ENCODE measurements at places on chromosomes 4 and X.

GRCh38 chr4:10803713-10804343 is 119.3 kb upstream of the CLNK start:
- DNase-seq = no peak

DNA sequence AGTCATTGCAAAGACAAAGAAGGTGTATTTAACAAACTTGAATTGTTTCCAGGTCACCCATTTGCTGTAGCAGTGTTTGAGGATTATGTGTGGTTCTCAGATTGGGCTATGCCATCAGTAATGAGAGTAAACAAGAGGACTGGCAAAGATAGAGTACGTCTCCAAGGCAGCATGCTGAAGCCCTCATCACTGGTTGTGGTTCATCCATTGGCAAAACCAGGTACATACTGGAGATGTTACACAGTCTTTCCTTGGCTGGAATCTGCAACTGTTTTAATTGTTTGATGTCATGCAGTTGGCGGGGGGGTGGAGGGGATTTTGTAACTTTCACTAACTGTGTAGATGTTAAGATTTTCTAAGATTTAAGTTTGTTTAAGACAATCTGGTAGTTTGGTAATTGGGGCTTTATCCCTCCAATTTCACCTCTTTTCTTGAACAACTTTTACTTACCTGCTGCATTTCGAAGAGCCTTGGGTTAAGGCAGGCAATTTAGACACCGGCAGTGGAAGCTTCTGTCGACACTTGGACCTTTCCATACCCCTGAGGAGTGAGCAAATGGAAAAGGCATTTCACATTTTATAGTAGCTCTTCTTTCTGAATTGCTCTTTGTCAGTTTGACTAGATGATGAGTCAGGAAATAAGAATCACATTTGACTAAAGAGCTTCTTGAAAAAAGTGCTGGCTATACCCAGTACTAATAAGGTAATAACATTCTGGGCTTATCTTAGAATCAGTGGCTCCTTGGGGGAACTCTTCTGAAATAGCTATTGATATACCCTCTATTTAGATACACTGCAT is 67.4 kb downstream of the EGF start:
- no peak for DNase-seq

DNA sequence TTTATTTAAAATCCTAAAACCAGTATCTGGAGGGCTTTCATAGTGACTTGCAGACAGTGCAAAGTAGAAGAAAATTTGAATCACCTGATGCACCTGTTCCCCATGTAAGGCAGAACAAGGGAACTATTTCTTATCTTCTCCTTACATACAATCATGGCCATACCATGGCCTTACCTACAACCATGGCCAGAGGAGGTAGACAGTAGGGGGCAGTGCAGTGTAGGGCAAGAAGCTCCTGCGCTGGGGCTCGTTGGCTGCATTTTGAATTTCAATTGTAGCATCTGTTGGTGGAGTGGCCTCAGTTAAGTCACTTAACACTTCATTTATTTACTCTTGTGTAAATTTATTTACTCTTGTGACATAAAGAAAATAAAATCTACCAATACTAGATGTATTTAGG is 33.0 kb downstream of the GALNTL6 start:
- no peak for DNase-seq

- DNase-seq = no peak
These were observed 254.7 kb upstream of the AR start for GRCh38 chrX:67289055-67289499.

GRCh38 chrX:3713937-3714434 is 537 bp upstream of the PRKX start:
- no peak for DNase-seq
